ENCODE measurements at places on chromosomes 6 and 20. TPM values are rescaled to one million over a fixed set of nuclear protein-coding genes. Genes with fewer than 3 reads are reported as not detected.

DNA sequence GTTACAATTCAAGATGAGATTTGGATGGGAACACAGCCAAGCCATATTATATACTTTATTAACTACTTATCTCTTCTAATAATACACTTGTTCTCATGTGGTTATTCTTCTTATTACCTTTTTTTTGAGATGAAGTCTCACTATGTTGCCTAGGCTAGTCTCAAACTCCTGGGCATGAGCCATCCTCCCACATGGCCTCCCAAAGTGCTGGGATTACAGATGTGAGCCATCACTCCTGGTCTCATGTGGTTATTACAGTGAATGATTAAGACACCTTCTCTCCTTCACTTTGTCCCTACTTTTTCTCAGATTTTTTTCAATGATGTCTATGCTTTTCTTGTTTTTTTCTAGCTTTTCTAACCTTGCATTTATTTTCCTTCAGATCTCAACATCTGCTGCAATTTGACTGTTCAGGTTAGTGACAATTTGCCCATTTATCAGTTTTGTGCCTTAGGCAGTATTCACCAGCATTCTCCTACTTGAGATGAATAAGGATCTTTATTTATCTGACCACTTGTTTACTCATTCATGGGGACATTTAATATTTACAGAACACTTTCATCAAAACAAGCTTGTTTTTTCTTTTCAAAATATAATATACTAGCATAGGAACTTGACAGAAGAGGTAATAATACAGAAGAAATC lies 105.7 kb downstream of the SLC16A10 start:
- H3K36me3 ChIP-seq, result no peaks in the 10 kb centered on the region
- no peak for DNase-seq
- no peak overlapping the region for H3K4me3 ChIP-seq
- no peak overlapping the region for H3K27ac ChIP-seq
- no peaks in the 10 kb centered on the region for H3K27me3 ChIP-seq

PHACTR1 gene
- 0.67 TPM for polyA plus RNA-seq

GRCh38 chr20:17061715-17062114 lies 165.1 kb upstream of the PCSK2 start:
- H3K36me3 ChIP-seq, result no peaks in the 10 kb centered on the region
- no peak for DNase-seq
- H3K27ac ChIP-seq, result no peak overlapping the region

DNA sequence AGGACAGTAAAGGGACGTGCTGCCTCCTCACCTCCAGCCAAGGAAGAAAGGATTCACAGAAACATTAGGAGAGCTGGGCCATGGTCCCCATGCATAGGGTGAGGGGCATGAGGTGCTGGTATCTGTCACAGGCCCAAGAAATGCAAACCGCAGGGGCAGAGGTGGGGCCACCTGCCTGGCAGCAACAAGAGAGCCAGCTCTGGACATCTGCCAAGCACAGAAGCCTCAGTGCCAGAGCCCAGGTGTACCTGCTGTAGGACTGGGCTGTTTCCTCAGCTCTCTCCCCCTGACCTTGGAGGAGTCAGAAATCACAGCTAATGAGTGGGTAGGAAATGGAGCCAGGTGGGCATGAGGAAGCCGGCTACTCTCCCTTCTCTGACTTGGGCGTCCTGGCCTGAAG lies 45.3 kb downstream of the SLC2A12 start:
- no peaks in the 10 kb centered on the region for H3K27me3 ChIP-seq
- H3K36me3 ChIP-seq, result no peaks in the 10 kb centered on the region
- H3K27ac ChIP-seq, result no peak overlapping the region
- H3K4me1 ChIP-seq, result no peaks in the 10 kb centered on the region
- DNase-seq, result no peak
- no peak overlapping the region for H3K4me3 ChIP-seq

DNA sequence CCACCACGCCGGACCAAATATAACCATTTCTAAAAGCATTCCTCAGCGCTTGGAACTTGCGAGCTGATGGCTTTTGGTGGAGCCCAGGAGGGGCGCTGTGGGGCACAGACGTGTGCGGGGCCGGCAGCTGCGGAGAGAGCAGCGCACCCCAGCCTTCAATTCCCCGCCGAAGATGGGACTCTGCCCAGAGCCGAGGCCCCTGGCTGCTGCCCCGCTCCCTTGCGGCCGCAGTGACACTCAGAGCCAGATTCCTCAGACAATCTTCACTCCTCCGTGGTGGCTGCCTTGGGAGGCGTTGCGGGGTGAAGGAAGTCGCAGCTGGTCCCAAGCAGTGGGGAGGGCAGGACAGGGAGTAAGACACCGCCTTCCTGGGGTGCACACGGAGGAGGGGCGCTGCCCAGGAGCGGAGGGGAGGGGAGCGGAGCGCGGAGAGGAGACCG lies 87.7 kb downstream of the TMEM242 start:
- peaks cover 10% of the 10 kb centered on the region for H3K4me1 ChIP-seq
- peak; percentile 50 for DNase-seq
- H3K4me3 ChIP-seq, result peak overlapping the region; percentile 58
- H3K27ac ChIP-seq, result no peak overlapping the region

- H3K36me3 ChIP-seq, result no peaks in the 10 kb centered on the region
- no peak overlapping the region for H3K4me3 ChIP-seq
- no peak for DNase-seq
- no peak overlapping the region for H3K27ac ChIP-seq
Observed at GRCh38 chr6:121310495-121310894, 23.8 kb downstream of the TBC1D32 start.
